ENCODE measurements at places on chromosomes 16 and 17.
A peak's percentile ranks its signal among the peaks of the same experiment; 100 is the strongest.

- DNase-seq = no peak
Observed at GRCh38 chr16:49932434-49932833, 76.5 kb upstream of the ZNF423 start.

DNA sequence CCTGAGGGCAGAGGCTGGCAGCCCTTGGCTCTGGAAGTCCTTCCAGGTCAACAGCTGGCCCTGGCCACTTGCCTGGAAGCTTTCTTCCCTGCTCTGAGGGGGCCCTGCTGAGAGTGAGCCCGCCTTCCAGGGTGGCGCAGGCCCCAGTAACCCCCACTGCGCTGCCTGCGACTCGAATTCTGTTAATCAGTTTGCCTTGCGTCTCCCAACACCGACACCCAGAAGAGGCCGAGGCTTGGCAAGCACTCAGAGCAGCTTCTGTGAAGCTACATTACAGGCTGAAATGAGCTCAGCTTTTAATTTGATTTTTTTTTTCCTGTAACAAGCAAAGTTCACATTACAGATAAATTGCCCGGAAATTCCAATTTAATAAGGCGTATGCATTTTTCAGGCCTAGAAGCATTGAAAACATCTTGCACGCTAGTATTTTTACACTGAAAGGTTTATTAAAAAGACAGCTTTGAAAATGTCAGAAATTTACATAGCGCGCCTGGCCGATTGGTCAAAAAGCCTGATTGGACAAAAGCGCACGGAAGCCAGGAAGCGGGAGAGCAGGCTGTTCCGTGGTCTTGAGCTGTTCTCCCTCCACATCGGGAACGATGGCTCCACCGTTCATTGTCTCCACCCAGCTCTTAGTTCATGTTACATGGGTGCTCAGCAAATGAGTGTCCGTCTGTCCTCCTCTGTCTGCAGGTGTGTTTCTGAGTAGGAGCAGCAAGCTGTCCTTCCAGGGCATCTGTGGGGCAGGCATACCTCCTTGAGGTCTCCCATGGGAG lies 65.5 kb upstream of the HSBP1 start:
- DNase-seq = no peak

DNA sequence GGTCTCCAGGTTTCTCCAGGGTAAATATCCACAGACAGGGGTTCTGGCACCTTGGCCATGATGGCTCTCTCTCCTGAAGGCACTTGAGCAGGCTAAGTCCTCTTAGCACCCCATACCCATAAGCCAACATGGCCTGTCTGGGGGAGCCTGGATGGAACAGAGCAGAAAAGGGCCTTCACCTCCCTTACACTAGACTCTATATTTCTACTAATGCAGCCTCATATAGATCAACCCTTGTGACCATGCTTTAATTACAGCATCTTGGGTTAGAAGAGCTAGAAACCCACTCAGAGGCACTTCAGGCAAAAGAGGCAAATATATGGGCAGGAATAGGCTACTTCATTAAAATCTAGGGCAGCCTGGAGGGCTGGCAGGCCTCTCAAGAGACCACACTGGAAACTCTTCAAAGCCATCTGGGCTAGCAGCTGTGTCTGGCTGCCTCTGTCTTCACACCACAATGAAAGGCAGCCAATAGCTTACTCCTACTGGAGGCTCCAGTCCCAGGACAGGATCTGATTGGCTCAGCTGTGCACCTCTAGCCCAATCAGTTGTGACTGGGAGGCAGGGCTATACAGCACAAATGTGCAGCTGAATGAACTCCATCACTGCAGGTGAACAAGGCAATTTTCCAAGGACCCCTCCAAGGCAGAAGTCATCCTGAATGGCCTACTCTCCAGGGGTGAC lies 4.7 kb upstream of the CDT1 start:
- DNase-seq = no peak

GRCh38 chr16:89084814-89085612 lies 8.6 kb upstream of the ACSF3 start:
- no peak for DNase-seq

DNA sequence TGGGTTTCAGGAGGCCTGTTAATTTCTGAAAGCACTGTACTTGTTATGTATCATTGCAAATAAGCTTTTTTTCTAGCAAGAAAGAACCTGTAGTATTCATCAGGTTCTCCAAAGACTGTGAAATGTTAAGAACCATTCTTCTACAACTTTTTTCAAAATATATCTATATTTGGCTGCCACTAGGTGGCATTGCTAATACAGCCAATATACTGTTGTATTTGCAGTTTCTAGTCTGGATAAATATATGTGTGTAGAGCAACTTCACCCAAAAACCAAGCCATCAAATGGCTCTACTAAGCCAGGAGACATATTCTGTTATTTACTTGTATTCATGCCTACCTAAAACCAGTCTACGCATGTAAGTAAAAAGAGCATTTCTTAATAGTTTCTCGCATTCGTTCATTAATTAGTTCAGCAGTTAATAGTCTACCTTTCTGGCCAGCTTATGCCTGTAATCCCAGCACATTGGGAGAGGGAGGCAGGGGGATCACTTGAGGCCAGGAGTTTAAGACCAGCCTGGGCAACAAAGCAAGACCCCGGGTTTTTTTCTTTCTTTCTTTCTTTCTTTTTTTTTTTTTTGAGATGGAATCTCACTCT lies 39.5 kb downstream of the VMP1 start:
- peak; percentile 47 for DNase-seq

- no peak for DNase-seq
Observed at GRCh38 chr17:52024300-52024870, 134.1 kb downstream of the CA10 start.

DNA sequence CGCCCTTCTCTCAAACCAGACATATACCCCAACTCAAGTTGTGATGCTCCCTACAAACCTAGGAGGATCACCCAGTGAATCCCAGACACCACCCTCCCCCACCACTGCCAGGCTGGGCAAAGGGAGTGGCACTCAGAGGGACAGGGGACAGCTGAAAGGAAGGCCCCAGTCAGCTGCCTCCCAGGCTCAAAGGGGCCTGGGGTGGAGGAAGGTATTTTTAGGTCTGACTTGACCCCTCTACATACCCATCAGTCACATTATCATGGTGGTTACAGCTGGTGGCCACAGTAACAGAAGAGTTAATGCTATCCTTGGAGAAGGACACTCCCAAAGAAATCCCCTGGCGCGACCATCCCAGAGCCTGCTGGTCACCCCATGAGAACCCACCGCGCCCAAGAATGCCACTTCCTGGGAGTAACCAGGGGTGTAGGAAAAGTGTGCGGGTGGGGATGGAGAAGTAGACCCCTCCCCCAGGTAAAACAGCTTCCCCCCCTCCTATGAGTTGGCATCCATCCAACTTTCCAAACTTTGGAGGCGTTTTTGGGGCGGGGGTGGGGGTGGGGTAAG lies 1.1 kb downstream of the CACNB1 start:
- no peak for DNase-seq

- DNase-seq = no peak
Observed at GRCh38 chr17:13735861-13736260, 134.1 kb upstream of the HS3ST3A1 start.

GRCh38 chr16:87384162-87384874 lies 742 bp upstream of the FBXO31 start:
- peak; percentile 59 for DNase-seq

DNA sequence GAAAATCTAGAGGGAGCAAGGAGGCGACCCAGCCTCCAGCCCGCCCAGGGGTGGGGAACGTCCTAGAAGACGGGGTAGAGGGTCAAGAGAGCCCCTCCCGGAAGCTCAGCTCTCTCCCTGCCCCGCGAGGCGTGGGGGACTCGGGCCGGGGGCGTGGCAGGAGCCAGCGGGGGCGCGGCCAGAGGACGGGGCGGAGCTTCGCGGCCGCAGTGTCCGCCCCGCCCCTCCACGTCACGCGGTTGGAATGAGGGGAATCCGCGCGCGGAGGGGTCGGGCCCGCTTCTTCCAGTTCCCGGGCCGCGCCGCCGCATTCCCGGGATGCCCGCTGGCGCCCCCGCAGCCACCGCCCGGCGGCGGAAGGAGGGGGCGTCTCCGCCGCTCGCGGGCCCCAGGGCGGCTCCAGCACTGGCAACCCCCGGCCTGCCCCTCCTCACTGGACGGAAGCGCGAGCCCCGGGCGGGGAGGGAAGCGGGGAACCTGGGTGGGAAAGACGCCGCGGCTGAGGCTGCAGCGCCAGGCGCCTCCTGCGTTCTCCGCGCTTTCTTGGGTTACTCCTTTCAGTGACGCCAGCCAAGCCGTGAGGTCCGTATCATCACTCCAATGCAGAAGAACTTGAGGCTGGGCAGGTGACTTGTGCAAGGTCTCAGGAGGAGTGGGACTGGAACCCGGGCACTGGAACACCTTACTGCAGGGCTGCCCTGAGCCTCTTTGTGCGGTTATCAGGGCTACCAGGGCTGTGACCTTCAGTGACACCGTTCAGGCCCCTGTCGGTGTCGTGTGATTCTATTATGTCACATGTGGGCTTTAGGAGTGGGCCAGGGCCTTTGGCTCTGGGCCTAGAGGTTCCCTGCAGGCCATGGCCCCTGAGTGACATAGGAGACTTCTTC lies 4.3 kb downstream of the MYO1C start:
- DNase-seq = peak; percentile 95

GRCh38 chr17:1732833-1733321 lies 8.4 kb downstream of the WDR81 start:
- no peak for DNase-seq

GRCh38 chr16:50251375-50252081 lies 14.8 kb upstream of the ADCY7 start:
- DNase-seq = peak; percentile 86

DNA sequence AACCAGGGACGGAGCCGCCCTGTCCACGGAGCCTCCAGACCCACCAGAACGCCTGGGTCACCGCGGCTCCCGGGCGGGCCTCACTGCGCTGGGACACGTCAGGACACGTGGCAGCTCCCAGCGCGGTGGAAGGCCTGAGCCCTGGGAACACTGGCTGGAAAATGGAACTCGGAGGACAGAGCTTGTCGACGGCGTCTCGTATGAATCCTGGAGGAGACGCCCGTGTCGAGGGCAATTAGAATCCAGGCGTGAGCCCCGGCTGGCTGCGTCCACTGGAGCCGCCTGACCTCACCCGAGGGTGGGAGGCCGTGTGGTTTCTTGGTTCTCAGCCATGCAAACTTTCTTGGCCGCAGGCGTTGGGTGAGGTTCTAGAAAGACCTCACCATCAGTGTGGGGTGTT lies 173.9 kb downstream of the LAT start:
- DNase-seq = no peak

GRCh38 chr17:77444984-77445759 lies 304.4 kb downstream of the SEC14L1 start:
- peak; percentile 74 for DNase-seq

GRCh38 chr16:2883458-2883908 lies 468 bp downstream of the FLYWCH2 start:
- DNase-seq = peak; percentile 44

- DNase-seq = no peak
Observed at GRCh38 chr16:450385-450784, 24.9 kb downstream of the RAB11FIP3 start.

- DNase-seq = no peak
Observed at GRCh38 chr16:17396762-17397498, 73.8 kb downstream of the XYLT1 start.

- DNase-seq = no peak
Observed at GRCh38 chr16:24302636-24303035, 46.5 kb downstream of the CACNG3 start.

DNA sequence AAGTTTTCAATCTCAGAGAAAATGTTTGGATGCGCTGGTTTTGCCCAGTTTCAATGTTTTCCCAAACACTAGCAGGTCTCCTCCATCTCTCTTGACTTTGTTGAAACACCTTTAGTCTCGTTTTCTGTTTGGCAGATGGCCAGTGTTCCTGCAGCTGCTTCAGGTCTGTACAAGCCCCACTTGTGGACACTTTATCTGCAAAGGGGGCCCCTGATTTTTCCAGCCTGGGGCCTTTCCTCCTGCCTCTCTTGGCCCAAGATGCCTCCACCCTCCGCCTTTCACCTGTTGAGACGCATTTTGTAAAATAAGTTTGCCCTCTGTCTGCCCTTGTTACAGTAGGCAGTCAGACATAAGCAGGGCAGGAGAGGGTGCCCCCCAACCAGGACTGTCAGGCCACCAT lies 21.8 kb upstream of the PRM1 start:
- no peak for DNase-seq

DNA sequence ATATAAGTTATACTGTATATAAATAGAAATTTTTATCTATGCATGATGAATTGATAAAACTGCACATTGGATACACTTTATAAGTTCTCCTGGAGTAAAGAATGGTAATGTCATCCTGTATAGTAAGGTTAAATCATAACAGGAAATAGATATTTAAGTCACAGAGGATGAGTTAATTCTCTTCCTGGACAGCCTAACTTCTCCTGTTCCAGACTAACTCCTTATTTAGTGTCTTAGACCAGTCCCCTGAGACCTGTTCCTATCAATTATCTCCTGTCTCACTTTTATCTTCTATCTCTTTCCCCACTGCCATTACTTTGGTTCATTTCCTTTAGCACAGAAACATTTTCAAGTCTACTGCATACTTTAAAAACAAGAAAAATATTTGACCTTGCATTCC lies 46.5 kb downstream of the SSH2 start:
- no peak for DNase-seq

- no peak for DNase-seq
Observed at GRCh38 chr17:79911430-79912399, 72.5 kb upstream of the CBX4 start.

GRCh38 chr16:10541366-10541765 lies 39.0 kb downstream of the EMP2 start:
- DNase-seq = no peak

GRCh38 chr16:66382171-66382965 lies 15.9 kb downstream of the CDH5 start:
- DNase-seq = peak; percentile 29

GRCh38 chr17:58231641-58232040 lies 6.7 kb upstream of the LPO start:
- DNase-seq = peak; percentile 67
